ENCODE measurements at places on chromosomes 1 and 21. TPM values are rescaled to one million over a fixed set of nuclear protein-coding genes. Genes with fewer than 3 reads are reported as not detected.

THEM5 gene
- total RNA-seq = not detected

LCE1A gene
- total RNA-seq = not detected

DNA sequence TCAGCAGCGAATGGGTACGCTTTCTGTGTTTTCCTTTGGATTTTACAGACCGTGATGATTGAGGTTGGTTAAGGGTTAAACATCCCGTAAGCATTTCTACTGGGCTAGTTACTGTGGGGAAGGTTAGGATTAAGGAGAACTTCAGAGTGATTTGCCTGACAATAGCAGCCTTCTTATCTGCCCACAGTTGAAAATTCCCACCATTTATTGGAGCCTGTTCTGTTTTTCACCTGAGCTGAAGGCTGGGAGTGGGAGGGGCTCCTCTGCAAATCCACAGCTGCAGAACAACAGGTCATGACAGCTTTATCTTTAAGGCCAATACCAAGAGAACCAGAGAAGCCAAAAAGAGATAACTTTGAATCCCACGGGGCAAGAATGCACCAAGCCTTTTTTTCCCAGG is 168.6 kb downstream of the KAZN start:
- no peak for DNase-seq

- peak; percentile 92 for DNase-seq
These were observed 458 bp downstream of the CRABP2 start for GRCh38 chr1:156704930-156705320.

DNA sequence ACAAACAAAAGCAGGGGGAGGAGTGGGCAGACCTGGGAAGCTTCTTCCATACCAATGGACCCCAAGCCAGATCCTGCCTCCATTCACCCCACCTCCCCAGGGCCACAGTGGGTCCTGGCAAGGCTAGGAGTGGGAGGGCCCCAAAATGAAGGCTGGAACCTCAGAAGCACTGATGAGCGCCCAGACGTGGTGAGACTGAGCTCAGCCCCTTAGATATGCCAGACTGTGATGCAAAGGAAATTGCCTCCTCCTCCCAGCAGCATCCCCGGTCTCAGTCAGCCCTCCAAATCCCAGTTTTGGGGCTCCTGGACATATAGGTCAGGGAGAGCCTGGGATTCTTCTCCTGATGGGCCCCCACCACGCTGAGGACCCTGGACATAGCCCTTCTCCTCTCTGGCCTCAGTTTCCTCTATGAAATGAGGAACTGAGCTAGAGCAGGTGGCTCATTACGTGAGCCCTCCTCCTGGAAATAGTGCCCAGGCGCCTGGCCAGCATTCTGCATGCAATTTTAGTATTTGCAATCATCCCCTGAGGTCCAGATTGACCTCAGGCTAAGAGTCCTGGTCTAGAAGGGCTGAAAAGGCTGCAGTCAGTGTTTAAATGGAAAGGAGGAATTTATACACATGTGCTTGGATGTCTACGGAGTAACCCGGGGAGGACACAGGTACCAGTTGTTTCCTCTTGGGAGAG is 33.5 kb downstream of the RHBG start:
- DNase-seq = no peak

- DNase-seq = peak; percentile 71
These were observed 205.5 kb downstream of the GPATCH2 start for GRCh38 chr1:217425422-217425821.

PIGR gene
- total RNA-seq = not detected

DNA sequence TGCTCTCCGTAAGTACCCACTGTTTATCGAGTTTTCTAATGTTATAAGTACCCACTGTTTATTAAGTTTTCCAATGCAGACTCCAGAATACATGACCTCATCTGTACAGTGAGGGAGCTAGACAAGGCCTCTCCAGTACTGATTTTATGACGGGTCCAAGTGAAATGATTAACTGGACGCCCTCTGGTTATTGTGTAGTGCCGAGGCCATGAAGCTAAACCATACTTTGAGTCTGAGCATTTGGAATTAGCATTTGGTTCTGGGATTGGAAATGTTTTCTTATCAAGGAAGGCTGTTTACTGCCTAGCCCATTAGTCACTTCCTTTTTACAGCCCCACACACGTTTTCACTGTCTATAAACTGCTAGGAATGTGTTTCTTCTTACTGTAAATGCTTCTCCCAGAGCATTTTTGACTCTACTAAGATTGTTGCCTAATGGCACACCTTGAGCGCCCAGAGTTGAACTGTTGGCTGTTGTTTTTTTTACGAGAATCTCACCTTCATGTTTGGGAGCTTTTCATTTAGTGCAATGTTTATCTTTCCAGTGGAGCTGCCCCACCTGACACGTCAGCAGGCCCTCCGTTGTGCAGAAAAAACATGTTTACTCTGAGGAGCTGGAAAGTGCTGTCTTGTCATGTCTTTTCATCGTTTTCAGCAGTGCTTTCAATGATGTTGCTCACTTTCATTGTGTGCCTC is 26.9 kb downstream of the SPATA46 start:
- DNase-seq = peak; percentile 72

- no peak for DNase-seq
These were observed 74.6 kb downstream of the ZNF648 start for GRCh38 chr1:181986907-181987305.

GCSAML gene
- not detected for total RNA-seq

- DNase-seq = no peak
These were observed 380.9 kb upstream of the PTBP2 start for GRCh38 chr1:96340686-96341085.

GRCh38 chr1:208069908-208070307 is 159.0 kb upstream of the CD34 start:
- DNase-seq = no peak

DNA sequence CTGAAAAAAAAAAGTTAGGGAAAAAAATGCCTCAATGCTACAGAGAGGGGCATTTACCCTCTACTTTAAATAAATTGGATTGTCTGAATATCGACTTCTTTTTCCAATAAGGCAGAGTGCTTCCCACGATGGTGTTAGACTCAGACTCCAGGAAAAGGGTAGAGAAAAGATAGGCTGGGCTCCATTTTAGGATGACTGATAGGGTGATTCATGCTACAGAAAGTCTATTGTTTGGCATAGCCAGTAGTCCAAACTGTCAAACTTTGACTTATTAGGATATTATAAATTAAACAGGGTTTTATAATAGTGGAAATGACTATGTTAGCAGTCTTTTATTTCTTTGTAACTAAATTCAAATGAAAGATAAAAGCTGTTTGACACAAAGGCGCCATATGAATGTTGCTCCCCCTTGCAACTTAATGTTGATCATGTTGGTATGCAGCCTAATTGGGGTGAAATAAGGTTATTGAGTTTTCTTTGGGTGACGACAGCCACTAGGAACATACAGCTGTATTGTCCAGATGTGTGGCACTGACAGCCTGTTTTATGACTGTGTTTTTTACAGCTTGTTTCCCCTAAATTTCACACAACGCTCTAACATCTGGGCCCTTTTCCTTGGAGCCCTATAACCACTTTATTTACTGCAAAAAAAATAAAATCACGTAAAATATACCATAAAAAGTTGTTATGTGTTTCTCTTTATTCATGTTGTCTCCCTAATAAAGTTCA is 69.3 kb downstream of the SPAG17 start:
- peak; percentile 74 for DNase-seq

DNA sequence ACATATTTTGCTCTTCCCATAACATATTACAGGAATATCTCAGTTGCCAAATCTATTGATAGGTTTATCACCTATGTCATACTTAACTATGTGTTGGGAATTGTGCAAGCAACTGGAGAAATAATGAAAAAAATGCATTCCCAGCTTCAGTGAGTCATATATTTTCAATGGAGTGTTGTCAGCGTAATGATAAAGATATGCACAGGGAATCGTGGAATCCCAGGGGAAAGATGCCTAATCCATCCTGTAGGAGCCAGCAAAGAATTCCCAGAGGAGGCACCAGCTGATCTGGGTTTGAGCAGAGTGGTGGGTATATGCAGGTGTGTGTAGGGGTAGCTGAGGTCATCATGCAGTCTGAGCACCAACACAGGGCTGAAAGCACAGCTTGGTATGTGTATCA is 213.3 kb upstream of the DAB1 start:
- DNase-seq = peak; percentile 79

DNA sequence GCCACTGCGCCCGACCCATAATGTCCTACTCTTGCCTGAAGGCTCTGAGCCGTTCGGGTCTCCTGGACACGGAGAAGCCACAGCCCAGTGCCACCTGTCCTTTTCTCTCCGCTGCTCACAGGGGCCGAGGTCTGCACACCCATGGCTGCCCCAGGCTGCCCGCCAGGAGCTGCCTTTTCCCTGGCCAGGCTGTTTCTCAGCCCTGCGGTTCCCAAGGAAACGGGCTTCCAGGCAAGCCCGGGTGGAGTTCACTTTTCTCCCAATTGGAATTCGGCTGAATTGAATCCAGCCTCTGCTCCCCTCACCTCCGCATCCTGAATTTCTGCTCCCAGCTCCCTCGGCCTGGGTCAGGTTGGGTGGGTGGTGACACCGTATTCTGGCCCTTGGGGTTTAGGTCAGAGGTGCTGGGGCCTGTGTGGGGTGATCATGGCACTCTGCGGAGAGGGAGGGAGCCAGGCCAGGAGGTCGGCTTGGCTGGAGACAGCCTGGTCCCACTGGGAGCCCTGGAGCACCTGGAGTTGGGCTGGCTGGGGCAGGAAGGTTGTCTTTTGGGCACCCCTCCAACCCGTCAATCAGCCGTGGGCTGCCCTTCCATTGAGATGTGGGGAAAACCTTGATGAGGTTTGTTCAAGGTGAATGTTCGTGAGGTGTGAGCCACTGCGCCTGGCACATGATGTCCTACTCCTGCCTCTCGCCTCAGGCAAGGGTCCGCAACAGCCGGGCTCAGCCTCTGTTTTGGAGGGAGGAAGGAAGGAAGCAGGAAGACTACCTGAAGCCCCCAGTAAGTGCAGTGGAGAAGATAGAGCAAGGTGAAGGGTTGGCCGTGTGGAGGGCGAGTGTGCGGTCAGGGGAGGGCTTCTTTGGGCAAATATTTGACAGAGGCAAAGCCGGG is 25.1 kb downstream of the RRP1 start:
- DNase-seq = peak; percentile 59

DNA sequence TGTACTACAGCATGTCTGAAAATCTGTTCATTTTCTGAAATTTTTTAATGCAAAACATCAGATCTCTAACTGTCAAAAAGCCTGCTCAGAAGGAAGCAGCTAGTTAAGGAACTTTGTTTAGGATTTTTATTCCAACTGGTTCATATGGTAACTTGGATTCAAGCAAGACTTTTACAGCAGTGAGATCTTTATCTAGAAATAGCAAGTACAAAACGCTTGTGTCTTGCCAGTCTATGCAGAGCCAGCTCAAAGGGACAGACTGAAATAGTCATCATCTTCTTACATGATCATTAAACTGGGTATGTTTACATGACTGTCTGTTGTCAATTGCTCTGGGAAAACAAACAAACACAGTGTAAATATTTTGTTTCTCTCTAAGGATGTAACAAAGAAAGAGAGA is 37.6 kb downstream of the DDAH1 start:
- DNase-seq = peak; percentile 44

GRCh38 chr21:28952686-28953085 is 40.0 kb downstream of the LTN1 start:
- DNase-seq = no peak

- no peak for DNase-seq
These were observed 1.8 kb downstream of the CDKN2C start for GRCh38 chr1:50971748-50972305.

DNA sequence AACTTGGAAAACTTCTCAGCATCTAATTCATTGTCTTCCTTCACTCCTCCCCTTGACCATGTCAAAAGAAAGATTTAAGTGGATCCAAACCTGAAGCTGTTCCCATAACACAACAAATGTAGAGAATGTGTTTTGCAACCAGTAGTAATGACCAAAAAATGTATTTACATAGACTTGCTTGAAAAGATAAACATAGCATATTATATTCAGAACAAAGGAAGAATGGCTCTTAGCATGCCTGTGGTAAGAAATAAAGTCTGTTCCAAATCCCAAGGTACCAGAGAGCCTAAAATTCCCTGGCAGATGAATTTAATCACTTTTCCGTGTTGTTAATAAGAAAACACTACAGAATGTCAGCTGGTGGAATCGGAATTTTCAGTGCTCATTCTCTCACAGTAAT is 36.8 kb downstream of the FMO3 start:
- peak; percentile 45 for DNase-seq

DNA sequence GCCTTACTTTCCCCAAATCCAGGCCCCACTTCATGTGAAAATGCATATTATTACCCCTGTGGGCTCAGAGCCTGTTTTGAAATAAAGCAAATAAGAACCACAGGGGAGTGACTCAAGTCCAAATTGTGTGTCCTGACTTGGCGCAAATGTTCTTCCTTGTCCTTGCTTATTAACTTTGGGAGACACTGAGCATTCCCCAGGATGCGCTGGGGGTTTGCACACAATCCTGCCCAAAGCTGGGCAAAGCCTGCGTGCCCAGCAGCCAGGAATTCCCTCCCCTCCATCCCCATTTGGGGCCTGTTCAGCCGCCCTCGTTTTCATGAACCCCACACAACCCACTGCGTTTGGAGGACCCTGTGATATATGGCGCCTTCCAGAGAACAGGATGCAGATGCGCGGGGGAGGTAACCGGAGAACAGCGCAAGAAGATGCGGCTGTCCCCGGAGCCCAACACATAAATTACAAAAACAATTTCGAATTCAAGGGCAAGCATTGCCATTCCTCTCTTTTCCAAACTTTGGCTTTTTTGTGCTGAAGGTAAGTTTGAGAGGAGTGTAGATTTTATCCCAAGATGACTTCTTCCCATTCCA is 42.4 kb upstream of the CLDN14 start:
- no peak for DNase-seq

SEMA6C gene
- 1.4 TPM for total RNA-seq

DNA sequence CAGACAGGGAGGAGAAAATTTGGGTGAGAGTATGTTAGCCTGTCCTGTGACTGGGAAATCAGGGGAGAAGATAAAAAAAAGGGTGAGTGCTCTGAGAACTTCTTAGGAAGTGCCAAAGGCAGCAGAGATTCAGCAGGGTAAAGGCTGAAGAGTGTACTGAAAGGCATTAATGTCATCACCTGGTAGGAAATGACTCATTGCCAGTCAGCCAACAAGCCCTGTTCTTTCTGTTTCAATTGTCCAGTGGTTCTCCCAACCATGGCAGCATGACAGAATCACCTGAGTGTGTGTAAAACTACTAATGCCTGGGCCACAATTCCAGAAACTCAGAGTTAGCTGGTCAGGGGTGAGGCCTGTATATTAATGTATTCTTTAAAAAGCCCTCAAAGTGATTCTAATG is 83.5 kb downstream of the INTS7 start:
- peak; percentile 59 for DNase-seq

- DNase-seq = peak; percentile 56
These were observed 42.0 kb upstream of the PADI1 start for GRCh38 chr1:17162941-17163340.
